ENCODE measurements at places on chromosomes 7 and 10.

DNA sequence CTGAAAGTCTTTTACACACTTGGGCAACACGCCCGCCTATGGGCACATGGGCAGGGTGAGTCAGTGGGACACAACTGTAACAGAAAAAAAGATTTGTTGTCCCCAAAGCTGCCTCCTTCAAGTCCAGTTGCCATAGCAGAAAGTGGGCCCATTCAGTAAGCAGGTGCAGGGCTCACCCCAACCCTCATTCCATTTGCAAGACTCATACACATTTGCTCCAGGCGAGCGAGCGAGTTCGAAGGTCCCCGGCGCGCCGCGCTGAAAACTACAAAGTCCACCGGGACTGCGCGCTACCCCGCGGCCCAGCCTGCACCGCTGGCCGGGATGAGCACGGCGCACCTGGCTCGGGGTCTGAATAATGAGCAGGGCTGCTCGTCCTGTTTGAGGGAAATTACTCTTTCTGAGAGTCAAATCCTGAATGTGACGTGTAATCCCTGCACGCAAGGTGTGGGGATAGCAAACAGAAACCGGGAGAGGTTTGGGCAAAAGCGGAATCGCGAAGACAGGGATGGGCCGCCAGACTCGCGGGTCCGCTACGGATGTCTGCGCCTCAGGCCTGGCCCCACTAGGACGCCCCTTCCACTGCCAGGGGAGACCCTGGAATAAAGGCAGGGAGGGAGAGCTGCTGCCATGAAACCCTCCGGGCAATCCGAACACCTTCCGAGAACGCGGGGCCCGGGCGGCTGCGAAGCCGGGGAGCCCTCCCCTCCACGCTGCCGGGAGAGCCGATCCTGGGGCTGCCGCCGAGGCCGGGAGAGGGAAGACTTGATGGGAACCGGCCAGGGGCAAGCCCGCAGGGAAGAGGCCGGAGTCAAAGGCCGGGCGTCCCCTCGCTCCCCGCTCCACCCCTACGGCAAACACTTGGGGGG lies 982 bp downstream of the COBL start:
- DNase-seq, result no peak

DNA sequence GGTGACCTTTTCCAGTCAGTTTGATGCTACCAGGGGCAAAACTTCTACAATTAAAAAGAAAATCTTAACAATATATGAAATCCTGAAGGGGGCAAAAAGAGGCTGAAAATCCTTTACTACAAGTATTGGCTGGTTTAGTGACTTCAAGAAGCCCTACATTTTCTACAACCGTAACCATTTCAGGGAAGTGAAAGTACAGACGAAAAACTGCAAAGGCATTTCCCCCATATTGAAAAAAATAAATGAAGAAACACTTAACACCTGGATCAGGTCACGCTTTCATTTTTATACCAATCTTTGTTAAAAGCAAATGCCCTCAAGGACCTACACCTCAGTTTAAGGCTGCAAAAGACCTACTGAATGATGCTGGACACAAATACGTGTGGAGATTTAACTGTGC lies 38.6 kb downstream of the IL6 start:
- no peak for DNase-seq

- no peak for DNase-seq
These were observed 6.2 kb downstream of the ZYX start for GRCh38 chr7:143387156-143387975.

- DNase-seq, result no peak
These were observed 513.8 kb upstream of the AKR1E2 start for GRCh38 chr10:4312051-4312835.

DNA sequence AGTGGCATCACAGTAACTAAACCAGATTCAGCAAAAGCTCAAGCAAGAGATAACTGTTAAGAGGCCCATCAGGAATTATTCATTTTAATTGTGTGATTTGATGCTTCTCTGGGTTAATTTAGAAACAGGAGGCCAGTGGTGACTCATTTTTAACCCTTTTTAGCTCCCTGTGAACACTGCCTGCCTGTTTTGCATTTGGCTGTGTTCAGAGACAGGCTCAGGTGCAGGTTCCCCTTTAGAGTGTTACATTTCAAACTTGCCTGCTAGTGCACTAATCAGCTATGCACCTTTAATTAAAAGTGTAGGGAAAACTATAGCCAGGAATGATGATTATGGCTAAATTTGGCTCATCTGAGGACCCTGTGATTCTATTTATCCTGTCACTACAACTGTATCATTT lies 6.5 kb downstream of the STAMBPL1 start:
- DNase-seq, result no peak

- DNase-seq, result peak; percentile 83
These were observed 30.5 kb downstream of the CPED1 start for GRCh38 chr7:121019018-121019417.

GRCh38 chr7:153509768-153510167 lies 542.4 kb upstream of the DPP6 start:
- no peak for DNase-seq

DNA sequence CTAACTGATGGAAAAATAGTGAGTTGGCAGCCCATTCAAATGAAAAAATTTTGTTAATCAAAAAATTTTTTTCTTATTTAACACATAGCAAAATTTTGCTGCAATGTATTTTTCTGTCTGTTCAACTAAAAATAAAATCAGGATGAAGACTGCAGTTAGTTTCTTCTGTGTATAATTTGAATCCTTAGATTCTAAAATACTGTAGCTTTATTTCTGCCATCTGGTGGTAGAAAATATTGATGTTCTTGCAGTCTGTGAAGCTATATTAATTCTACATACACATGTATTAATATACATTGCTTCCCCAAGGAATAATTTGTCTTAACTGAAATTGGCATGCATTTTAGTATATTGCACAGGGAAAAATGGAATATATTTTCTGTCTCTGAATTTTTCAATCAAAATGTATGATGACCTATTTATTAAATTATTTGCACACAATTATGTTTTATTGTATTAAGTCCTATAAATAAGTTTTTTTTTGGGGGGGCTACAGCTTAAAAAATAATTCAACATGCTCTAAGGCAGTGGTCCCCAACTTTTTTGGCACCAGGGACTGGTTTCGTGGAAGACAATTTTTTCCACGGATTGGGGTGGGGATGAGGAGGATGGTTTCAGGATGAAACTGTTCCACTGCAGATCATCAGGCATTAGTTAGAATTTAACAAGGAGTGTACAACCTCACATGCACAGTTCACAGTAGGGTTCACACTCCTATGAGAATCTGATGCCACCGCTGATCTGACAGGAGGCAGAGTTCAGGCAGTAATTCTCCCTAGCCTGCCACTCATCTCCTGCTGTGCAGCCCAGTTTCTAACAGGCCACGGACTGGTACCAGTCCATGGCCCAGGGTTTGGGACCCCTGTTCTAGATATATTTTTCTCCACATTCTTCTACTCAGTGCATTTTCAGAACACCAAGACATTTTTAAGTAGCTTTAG lies 119.4 kb downstream of the GNAT3 start:
- peak; percentile 71 for DNase-seq

GRCh38 chr10:14748441-14748840 lies 26.3 kb downstream of the FAM107B start:
- no peak for DNase-seq

DNA sequence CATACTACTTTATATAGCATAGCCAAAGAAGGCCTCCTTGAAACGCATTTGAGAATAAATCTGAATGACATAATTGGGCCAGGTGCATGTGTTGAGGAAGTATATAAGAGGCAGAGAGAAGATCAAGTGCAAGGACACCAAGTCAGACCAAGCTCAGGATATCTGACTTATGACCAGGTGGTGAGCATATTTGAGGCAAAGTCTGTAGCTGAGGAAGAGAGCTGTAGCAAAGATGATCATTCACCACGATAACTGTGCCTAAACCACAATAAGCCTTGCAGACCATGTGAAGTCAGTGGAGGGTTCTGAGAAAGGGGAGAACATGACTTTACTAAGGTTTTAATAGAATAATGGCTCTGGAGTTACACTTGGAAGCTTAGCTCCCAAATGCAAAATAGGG lies 292.3 kb downstream of the SORCS1 start:
- DNase-seq, result no peak

GRCh38 chr7:129240119-129240820 lies 15.4 kb downstream of the AHCYL2 start:
- no peak for DNase-seq

GRCh38 chr7:66682350-66683093 lies 53.8 kb downstream of the KCTD7 start:
- peak; percentile 41 for DNase-seq

DNA sequence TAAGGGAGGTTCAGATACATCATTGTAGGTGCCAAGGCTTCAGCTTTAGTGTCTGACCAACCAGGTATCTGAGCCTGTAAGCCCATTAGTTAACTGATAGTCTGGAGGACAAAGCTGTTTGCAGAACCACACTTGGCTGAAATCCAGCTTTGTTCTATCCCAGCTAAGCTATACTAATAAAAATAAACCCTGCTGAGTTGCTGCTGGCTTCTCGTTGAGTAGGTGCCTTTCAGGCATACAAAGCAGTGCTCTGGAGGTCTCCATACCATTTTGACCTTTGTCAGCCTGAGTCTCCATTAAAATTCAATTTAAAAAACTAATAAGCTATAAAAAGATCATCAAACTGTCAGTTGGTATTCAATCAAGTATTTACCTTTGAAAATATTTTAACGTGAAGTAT lies 22.0 kb downstream of the CDCA7L start:
- peak; percentile 62 for DNase-seq

DNA sequence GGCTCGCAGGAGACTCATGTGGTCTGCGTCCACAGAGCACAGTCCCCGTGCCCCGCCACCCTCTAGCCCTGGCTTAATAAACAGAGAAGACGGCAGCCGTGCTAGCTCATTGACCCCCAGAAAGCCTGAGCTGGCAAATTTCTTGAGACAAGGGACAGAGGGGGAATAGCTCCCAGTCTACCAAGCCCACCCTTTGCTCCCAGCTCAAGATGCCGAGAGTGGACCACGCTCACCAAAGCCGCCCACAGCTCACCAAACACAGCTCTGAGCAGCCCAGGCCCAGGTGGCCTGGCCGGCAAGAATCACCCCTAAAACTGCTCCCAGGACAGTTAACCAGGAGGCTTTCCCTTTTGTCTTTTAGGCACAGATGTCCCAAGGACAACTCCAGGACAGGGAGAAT lies 5.4 kb downstream of the PDGFA start:
- DNase-seq, result no peak

DNA sequence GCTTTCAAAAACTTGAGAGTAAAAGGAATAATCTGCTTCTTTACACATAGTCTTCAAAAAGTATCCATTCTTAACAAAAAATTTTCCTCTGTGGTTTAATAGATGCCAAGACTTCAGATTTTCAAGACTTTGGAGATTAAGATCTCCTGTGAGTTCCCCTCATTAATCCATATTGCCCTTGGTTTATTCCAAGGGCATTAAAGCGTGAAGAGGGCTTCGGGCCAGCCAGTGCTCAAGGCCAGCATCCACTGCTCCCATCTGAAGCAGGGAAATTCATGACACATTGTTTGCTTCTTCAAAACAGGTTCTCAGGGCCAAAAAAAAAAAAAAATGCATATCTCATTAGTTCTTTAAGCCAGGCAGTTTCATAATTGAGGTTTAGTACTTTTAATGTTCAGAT lies 137.3 kb upstream of the RHOBTB1 start:
- no peak for DNase-seq

DNA sequence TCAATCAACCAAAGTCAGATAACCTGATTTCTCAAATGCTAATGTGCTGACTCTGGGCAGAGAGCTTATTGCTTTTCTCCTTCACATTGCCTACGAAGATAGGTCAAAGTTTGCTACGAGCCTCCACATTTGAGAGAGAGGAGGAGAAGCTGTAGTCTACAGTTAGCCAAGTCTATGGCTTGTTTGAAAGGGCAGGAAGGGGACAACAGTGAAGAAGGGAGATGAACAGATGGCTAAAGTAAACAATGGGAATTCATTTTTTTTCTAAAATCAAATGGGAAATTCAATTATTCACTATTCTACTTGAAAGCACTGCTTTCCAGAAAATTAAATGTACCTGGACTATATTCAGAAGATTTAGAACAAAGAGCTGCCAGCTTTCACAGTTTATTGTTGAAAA lies 126.7 kb upstream of the C1QL3 start:
- DNase-seq, result no peak

DNA sequence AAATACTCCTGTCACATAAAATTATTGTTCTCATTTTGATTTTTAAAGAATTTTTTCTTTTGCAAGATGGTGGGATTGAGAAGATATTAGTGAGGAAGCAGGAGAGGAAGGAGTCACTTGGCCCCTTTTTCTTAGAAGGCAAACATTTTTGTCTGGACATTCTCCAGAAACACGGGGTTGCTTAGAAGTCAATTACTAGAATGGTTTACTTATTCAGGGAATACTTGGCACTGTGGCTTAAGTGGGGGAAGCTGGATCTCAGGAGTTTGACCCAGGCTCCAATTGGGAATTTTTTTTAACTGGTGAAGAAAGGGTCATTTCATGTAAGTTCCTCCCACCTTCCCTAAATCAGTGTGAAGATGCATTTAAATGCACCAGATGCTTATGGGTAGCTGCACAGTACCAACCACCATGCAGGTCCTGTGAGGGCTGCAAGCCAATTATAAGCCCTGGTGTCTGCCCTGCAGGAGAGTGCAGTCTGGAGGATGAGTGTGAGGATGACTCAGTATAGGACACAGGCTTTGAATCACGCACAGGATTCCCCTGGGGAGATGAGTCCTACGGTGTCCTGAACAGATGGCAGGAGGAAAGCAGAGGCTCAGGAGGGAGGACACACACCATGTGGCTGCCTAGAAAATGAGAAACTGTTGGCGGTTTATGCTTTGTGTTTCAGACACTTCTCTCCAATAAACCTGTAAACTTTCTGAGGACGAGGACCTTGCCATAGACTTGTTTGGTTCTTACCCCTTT lies 299.1 kb downstream of the PLXNA4 start:
- no peak for DNase-seq

Data from fibroblast of pulmonary artery (primary cell).